Type B pancreatic cell (in vitro differentiated cells): ENCODE measurements at places on chromosomes 13 and 19.

DNA sequence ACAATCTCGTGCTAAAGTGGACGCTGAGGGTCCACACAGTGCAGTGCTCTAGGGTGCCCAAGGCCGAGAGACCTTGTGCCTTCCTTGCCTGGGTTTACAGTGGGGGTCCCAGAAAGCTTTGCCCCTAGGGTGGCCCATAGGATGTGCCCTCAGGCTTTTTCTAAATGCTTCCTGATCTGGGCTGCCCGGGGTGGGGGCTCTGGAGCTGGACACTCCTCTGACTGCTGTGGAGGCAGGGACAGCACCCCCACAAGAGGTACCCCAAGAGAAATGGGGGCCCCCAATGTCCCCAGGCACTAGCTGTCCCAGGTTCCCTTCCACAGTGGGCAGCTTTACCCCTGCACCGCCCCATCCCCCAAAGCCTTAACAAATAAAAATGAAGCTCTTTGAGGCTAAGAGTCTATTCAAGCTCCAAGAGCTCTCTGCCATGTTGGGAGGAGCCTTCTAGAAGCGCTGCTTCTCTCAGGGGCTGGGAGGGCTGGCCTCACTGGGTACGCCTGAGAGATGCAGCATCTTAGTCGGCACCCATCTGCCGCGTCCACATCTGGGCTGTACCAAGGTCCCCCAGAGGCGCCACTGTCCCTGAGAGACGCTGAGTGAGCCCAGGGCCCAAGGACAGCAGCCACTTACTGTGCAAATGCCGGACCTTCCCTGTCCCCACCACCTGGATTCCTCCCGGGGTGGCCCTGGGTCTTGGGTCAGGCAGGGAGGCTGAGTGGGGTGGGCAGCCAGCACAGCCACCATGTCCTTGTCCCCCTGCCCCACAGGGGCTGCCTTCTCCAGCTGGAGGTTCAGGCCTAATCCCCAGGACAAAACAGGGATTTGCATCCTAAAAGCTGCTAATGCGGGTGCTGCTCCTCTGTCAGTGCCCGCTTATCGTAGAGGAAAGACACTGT, 27.4 kb downstream of the CEBPA start:
- DNase-seq, result no peak

DNA sequence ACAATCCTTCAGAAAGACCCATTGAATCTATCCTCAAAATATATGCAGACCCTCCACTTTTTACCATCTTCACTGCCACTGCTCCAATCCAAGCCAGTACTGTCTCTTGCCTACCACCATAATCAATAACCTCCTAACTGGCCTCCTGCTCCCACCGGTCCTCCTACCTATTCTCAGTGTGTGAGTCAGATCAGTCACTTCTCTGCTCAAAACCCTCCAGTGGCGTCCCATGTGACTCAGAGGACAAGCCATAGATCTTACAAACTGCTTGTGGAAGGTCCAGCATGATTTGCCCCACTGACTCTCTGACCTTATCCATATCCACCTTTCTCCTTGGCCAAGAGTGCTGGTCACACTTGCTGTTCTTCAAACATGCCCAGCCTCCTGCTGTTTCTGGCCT, 23.4 kb upstream of the MBNL2 start:
- no peak for DNase-seq

DNA sequence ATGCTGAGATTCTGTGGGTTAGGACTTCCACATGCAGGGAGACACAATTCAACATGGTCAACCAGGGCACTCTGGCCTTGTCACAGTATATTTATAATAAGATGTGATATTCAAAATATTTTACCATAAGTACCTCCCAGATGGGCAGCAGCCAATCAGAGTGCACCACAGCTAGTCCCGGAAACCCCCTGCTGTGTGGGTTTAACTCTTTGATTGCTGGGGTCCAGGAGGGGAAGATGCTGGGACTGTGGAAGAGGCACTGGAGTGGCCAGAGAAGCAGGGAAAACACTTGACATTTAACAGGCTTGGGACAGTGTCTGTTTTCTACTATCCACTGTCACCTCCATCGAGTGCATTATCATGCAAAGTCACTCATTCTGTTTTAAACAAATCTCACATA, 99.0 kb downstream of the MBNL2 start:
- DNase-seq, result no peak

DNA sequence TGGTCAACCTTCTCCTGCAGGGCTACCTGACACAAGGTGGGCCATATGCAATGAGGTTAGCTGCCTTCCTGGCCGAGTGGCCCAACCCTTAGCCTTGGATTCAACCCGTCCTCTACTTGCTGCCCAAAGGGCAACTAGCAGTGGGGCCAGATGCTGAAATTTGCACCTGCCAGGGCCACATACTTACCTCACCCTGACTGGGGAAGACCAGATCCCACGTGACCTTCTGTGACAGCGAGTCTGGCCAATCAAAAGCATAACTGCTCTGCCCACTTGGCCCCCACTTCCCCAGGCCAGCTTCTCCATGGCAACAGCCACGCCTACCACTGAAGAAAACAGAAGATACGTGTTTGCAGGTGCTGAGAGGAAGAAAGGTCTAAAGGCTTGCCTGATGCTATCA, 10.9 kb downstream of the PEG3 start:
- no peak for DNase-seq

- DNase-seq, result no peak
Observed at GRCh38 chr19:2428321-2428690, 920 bp upstream of the TIMM13 start.

DNA sequence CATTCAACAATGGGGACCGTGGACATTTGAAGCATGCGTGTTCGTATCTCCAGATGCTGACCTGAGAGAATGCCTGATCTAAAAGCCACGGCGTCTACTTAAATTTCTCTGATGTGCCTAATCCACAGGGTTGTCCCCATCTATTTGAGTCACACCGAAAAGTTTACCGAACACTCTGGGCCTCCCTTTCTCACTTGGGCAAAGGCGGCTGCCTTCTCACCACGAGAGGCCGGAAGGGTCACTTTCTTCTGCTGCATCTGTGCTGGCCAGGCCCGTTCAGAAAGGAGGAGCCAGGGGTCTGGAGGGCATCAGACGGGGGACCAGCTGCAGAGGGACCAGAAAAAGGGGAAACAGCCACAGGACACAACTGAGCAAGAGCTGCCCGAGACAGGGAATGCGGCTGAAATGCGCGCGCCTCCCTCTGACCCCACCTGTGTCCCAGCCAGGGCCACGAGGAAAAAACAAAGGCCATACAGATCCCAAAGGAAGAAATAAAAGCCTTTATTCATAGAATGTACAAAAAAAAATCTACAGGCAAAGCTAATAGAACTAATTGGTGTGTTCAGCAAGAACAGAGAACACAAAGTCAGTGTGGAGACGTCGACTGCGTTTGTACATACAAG, 71.3 kb upstream of the C13orf46 start:
- DNase-seq, result no peak

GRCh38 chr13:43980587-43980986, 100.9 kb downstream of the LACC1 start:
- no peak for DNase-seq

- no peak for DNase-seq
Observed at GRCh38 chr19:42352301-42353259, 27.1 kb downstream of the MEGF8 start.

DNA sequence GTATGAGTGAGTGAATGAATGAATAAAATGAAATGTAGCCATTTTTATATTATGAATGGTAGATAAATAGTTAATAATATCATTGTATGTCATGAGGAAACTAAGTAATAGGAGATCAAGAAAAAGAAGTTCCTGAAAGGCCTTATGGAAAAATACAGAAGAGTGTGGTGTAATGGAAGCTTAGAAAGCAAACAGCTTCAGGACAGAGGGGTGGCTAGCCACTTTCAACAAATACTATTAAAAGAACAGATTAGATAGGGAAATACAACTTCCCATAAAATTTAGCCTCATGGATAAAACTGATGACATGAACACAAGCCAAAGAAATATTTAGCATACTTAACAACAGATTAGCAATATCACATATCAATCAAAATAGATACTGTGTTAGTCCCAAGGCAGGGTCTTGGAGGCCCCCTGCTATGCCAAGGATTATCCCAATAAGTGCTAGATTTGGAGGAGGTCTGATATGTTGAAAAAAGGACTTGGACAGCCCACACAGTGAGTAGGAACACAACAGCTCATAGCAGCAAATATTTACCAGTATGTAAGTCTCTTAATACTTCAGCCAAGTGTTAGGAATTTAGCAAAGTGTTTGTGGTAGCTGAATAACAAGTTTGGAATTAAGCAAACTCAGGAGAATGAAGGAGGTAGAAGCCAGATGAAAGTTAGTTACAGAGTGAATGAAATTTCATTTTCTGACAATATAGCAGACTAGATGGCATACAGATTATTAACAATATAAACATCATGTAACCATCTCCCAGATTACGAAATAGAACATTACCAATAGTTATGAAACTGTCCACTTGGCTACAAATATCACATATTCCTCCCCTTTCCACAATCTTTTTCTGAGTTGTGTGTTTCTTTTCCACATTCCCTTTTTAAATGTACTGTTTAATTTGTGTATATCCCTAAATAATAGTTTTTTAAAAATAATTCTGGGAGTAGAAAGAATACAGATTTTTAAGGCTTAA, 1632.0 kb downstream of the PCDH9 start:
- DNase-seq, result no peak

GRCh38 chr13:59979589-59979988, 184.1 kb downstream of the DIAPH3 start:
- DNase-seq, result no peak

- DNase-seq, result no peak
Observed at GRCh38 chr13:67990868-67991267, 760.7 kb upstream of the PCDH9 start.

DNA sequence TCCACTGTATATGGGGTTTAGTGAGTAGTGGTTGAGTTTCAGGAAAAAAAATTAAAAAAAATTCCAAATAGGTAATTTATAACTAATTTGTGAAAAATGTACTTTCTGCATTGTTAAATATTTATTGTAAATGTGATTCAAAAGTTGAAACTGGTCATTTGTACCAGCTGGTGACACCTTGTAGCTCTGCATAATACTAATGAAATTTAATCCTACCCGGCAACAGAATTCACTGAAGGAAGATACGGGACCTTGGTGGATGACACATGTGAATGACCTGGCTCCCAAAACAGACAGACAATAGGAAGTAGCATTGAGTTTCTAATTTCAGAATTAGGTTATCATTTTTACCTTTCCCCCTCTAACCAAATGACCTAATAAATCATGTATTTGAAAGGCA, 73.8 kb downstream of the SLITRK6 start:
- no peak for DNase-seq

GRCh38 chr13:114148521-114148855, 16.1 kb upstream of the RASA3 start:
- no peak for DNase-seq

DNA sequence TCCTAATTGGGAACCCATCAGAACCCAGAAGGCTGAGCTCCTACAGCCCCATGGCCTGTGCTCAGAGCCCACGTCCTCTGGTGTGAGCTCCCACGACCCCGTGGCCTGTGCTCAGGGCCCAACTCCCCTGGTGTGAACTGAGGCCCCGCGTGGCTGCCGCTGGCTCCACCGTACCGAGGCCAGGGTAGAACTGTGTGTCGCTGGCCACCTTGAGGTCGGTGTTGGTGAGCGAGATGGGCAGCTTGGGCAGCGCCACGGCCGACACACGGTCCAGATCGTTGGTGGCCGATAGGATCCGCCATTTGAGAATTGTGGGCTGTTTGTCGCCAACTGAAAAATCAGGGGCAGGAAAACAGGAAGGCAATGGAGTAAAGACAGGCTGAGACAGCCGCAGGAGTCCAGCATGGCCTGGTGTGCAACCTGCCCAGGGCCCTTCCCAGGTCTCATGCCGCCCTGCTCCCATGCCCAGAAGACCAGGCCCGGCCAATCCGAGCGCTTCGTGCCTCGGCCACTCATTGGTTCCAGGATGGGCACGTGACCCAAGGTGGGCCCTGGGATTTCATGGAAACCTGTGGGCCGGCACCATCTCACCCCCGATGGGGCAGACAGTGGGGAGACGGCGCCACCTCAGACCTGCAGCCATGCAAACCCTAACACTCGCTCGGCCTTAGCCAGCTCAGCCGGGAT, 11.5 kb downstream of the MED16 start:
- no peak for DNase-seq

- no peak for DNase-seq
Observed at GRCh38 chr13:80082396-80083080, 258.4 kb downstream of the SPRY2 start.

- DNase-seq, result no peak
Observed at GRCh38 chr13:91889641-91890040, 491.2 kb downstream of the GPC5 start.

DNA sequence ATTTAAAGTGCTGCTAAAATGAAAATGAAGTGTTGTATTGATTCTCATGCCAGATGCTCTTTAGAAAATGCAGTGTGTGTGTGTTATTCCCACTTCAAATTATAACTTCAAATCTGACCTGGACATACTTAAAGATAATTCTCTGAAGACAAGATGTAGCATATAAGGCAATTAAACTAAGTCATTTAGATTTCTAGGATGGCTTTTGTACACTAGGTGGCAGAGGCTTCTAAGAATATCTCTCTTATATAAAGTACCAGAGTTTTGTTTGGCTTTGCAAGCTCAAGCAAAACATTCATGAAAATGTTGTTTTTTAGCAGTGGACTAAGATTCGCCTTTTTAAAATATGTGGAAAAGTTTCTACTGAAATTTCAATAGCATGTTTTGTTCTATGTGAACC, 407.2 kb downstream of the GPC5 start:
- no peak for DNase-seq

GRCh38 chr13:66087269-66087710, 1142.8 kb downstream of the PCDH9 start:
- no peak for DNase-seq

DNA sequence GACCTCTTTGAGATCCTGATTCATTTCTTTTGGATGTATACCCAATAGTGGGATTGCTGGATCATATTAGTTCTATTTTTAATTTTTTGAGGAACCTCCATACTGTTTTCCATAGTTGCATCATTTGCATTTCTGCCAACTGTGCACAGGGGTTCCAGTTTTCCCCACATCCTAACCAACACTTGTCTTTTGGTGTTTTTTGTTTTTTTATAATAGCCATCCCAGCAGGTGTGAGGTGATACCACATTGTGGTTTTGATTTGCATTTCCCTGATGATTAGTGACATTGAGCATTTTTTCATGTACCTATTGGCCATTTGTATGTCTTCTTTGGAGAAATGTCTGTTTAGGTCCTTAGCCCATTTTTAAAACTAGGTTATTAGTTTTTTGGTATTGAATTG, 18.8 kb upstream of the GPR183 start:
- DNase-seq, result no peak
